Astrocyte of the hippocampus (primary cell): ENCODE measurements at places on chromosomes 13 and 19.

GRCh38 chr13:25088562-25089221, 7.2 kb upstream of the PABPC3 start:
- no peak for DNase-seq

GRCh38 chr13:30715837-30716236, 19.5 kb upstream of the ALOX5AP start:
- DNase-seq = no peak

DNA sequence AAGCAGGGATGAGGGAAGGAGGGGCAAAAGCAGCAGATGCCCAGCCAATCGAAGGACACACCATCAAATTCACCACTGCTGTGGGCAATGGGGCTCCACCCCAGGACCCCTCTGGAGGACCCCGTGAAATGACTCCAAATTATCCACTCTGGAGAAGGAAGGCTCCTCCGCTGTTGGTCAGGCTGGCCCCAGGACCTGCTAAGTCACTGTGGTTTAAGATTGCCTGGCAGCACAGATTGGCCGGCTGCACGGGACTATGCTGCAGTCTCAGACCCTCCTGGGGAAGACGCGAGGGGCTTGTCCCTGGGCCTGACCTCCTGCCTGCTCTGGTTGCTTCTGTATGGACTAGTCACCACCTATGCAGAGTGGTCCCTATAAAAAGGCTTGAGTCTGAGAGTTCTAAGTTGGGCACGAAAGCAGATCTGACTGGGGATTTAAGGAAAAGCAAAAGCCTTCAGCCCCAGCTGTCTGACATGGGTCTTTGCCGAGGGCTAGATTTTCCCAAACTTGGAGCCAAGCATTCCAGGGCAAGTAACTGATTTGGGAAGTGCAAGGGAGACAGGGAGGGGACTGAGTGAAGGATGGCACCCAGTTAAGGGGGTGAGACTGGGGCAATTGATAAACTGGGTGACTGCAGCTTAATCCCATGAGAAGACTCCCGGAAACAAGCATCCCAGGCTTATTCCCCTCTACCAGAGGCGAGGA, 91.7 kb downstream of the TSHZ3 start:
- no peak for DNase-seq

- DNase-seq = no peak
Observed at GRCh38 chr19:58578012-58578925, 5.1 kb upstream of the MZF1 start.

- no peak for DNase-seq
Observed at GRCh38 chr13:72556945-72557344, 170.5 kb downstream of the MZT1 start.

DNA sequence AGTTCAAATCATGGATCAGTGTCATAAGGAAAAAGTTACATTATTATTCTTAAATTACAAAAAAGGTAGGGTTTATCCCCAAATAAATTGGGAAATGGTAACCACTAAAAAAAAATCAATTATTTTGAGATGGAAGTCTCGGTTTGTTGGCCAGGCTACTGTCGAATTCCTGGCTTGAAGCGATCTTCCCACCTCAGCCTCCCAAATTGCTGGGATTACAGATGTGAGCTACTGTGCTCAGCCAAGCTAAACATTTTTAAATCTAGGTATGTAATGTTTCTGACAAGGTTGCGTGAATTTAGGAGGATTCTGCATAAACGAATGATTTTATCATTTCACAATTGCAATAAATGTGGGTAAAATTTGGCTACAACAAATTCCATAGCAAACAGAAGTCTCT, 2.0 kb downstream of the NAA16 start:
- no peak for DNase-seq

GRCh38 chr19:19274716-19275565, 1.8 kb upstream of the TM6SF2 start:
- no peak for DNase-seq

DNA sequence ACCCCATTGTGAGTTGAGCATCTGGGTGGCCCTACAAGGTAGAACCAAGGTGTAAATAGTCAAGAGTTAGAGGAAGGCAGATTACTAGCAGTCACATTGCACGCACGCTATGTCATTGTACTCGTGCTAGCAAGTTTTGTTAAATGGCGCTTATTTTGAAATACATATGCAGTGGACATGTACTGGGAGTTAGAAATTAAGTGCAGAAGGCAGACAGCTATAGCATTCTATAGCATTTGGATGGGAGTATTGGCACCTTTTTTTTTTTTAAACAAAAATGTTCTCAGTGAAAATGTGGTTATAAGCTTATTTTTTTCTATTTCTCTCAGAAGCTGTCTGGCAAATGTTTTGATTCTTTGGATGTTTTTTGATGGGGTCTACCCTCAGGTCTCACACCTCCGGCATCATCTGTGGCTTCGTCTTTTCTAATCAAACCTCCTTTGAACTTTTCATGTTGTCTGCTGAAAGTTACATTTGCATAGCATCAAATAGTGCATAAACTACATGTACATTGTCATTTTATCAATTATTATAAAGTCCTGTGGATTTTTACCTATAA, 68.1 kb downstream of the ARHGEF7 start:
- no peak for DNase-seq

- DNase-seq = no peak
Observed at GRCh38 chr13:110957181-110957884, 42.5 kb upstream of the ANKRD10 start.

GRCh38 chr13:109348519-109349258, 437.7 kb downstream of the IRS2 start:
- peak; percentile 49 for DNase-seq

GRCh38 chr13:47521890-47522487, 479.1 kb downstream of the SUCLA2 start:
- no peak for DNase-seq

DNA sequence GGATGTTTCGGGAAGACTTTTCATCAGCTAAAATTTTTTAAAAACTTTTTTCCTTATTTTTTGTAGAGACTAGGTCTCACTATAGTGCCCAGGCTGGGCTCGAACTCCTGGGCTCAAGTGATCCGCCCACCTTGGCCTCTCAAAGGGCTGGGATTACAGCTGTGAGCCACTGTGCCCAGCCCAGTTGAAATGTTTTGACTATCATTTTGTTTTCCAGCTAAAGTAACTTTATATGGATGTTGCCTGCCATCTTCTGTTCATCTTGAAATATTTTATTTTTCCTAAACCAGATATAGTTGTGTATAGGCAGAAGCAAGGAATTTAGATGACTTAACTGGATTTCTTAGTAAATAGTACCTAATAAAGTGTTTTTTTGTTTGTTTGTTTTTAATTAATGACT, 7.0 kb downstream of the CAB39L start:
- DNase-seq = peak; percentile 43

DNA sequence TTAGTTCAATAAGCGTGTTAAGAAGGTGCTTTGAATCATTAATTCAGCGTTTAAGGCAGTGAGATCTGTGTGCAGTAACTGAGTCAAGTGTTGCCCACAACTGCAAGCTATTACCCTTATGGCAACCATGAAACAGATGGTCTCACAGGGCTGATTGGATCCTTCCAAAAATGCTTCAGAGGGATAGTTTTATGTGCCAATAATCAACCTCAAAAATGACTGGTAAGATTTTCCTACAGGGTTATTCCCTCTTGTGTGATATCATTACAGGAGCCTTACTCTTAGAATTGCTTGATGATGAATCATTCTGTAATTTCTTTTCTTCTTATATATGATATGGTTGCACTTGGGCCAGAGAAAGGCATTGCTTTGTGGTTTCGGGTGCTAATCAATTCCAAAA, 1299.2 kb upstream of the ATXN8OS start:
- peak; percentile 57 for DNase-seq

- DNase-seq = no peak
Observed at GRCh38 chr19:39046037-39046821, 13.9 kb upstream of the FBXO27 start.

GRCh38 chr13:79445968-79446645, 34.8 kb upstream of the NDFIP2 start:
- no peak for DNase-seq
